Stomach (tissue), 19 donors: ENCODE measurements at places on chromosomes 13 and 19. TPM values are rescaled to one million over a fixed set of nuclear protein-coding genes. Genes with fewer than 3 reads are reported as not detected.

ZNF808 gene
- total RNA-seq, result 24.8 TPM

INSL3 gene
- not detected for total RNA-seq

FGF14 gene
- 2.3 TPM for total RNA-seq

PSG2 gene
- not detected for total RNA-seq

- no peak for DNase-seq
Measured at GRCh38 chr19:15340086-15340485, 7.7 kb upstream of the BRD4 start.

GRCh38 chr13:107200491-107200890, 632.6 kb upstream of the ARGLU1 start:
- no peak for DNase-seq

DNA sequence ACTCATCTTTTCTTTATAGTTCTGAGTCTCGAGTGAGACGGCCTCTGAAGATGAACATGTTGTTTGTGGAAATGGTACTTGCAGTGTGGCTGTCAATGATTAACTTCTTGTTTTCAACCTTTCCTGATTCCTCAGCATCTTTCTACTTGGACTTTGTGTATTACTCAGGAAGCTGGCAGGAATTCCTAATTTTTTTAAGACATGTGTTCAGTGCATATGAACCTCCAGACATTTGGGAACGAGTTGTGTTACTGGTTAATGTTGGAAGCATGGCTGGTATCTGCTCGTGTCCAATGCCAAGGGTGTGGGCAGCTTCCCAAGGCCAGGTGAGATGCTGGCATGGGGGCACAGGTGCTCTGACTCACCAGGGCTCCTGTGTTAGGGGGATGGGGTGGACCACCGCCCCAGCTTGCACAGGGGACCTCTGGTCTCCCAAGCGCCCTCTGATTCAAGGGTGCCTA, 61.1 kb upstream of the MCF2L start:
- DNase-seq, result no peak

DNA sequence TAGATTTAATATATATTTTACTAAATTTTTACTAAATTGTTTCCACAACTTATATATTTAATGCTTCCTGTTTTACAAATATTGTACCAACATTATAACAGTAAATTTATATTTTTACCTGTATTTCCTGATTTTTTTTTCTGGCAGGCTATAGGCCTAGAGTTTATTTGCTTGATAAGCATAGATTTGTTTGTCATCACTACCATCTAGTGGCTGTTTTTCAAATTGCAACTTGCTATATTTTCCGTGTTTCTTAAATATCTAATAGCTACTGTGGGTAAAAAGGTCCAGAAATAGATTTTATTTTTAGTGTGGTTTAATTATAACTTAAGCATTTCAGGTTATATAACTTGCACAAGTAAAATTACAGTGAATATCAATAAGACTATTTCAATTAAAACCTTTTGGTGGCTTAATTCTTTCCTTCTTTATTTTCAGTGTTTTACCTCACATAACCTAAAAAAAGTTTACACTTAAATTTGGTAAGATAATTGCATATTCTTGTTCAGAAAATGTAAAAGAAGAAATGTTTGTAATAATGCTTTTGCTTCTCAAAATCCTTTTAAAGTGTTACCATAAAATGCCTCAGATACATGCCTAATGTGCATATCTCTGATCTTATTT, 60.6 kb downstream of the NDFIP2 start:
- no peak for DNase-seq

- DNase-seq, result peak; percentile 95
Measured at GRCh38 chr19:13839130-13839937, 37.6 kb upstream of the NANOS3 start.

GRCh38 chr13:90485436-90485835, 862.1 kb upstream of the MIR17HG start:
- DNase-seq, result peak; percentile 64

DNA sequence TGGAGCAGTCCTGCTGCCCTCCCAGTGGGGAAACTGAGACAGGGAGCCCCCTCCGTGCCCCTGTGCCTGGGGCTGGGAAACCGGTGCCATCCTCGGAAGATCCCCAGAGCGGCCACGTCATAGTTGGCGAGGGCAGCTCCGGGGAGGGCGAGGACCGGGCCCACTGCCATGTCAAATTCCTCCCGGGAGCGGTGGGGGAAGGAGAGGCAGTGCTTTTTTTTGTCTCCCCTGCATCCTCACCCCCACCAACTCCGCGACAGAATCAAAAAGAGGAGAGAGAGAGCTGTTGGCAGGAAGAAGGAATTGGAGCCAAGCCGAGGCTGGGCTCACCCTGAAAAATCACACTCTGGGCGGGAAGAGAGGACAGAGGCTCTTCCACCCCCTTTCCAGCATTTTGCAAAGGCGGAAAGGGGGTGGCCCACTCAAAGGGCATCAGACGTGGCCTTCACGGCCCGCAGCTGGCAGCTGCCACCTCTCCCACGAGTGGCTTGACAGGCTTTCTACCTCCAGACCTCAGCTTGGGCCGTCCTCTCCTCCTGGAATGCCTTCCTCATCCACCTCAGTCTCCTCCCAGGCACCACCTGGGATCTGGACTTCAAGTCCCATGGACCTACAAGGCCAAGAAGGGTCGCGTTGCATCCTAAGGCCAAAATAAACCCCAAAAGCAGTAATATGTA, 19.6 kb upstream of the NFIC start:
- DNase-seq, result peak; percentile 79

DNA sequence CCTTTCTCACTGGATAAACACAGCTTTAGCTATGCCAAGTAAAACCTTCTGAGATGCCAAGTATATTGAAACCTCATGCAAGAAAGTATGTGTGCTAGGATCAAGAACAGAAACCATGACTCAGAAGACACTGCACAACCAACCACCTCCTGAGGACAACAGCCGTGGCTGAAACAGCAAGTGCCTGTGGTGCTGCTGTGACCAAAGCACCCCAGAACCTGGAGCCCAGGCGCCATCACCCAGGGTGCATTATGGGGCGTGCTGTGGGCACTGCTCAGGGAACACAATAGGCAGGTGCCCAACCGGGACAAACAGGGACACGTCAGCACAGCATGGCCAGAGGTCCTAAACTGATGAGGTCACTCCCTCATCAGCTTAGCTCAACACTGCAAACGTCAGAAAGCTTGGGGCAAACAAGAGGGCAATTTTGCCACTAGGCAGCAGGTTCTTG, 101.3 kb upstream of the SLC15A1 start:
- DNase-seq, result peak; percentile 31

DNA sequence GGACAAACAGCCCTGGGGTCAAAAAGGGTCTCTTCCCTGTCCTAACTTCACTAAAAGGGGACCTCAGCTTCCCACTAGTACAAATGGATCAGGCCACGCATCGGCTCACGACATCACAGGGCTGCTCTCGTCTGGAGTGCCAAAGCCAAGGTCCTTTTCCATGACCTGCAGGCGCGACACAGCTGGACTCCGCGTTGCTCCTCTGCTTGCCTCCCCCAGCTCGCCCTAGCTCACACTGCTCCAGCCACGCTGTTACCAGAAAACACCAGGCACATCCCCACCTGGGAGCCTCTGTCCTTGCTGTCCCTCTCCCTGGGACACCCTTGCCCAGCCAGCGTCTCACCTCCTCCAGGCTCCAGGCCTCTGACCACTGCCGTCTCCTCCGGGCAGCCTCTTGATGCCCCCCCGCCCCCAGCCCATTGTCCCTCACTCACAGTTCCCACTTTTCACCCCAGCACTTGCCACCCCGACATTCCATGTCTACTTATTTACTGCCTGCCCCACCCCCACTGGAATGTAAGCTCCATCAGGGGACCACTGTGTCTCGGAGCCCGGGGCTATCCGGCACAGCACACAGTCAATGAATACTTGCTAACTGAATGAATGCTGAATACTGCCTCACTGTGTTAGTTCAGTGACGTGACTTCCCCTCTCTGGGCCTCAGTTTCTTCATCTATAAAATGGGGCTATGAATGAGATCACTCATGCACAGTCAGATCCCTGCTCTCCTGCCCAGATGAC, 20.7 kb downstream of the AKT2 start:
- no peak for DNase-seq

- DNase-seq, result no peak
Measured at GRCh38 chr13:25902891-25903341, 148.9 kb downstream of the SHISA2 start.
